SJSA1 (cell line): ENCODE measurements at places on chromosomes 7 and 10.

DNA sequence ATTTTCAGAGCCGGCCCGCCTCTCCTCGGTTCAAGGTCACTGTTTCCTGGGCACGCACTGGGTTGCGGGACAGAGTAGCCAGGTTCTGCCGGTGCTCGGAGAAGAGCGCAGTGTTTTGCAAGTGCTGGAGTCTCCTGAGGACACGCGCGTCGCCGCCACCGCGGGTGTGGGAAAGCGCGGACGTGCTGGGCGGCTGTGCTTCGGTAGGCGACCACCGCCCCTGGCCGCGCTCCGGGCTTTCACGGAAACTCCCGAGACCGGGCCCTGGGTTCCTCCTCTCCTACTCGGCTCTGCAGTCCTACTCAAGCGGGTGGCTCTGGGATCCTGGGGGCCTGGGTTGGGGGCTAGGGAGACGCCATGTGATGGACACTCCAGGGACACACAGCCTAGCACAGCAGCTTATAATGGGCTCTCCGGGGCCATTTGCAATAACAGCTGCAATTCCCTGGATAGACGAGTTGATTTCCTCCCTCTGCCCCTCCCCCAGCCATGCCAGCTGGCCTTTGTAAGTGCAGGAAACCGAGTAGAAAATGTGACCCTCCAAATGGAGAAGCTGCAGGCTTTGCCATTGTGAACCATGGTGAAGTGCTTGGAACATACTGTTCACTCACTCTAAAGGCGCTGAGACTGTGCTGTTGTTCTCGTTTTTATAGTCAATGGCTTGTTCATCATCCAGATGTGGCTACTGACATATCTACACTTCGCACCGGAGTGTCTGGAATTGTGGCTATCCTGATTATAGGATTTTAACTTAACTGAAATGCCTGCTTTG is 2.1 kb downstream of the FRAT1 start:
- no peak for DNase-seq

DNA sequence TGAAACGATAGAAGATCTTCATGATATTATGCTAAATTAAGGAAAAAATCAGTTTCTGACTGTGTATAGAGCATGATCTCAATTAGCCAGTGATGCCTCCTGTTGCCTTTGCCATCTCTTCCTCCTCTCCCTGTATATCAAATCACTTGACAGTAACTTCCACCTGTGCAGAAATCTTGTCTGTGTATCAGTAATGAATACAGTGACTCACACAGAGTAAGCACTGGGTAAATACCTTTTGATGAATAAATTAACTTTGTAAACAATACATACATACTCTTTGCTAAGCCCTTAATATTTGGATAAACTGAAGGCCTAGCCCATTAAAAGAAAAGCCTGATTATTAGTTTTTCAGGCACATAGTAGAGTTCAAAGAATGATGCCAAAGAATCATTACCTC is 610.6 kb upstream of the NRP1 start:
- DNase-seq: no peak

DNA sequence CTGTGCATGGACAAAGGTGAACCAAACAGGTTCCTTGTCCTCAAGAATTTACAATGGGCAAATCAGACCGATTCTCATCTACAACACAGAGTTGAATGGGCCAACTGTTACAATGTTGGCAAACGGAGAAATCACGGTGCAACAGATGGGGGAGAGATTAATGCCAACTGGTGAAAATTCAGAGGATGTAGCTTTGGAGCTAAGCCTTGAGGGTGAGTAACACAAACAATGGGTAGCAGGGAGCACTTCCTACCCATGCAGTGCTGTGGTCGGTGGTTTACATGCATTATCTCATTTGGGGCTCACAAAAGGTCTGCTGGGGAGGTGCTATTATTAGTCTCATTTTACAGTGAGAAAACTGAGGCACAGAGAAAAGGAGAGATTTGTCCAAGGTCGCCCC is 902 bp upstream of the NFE2L3 start:
- DNase-seq: no peak

DNA sequence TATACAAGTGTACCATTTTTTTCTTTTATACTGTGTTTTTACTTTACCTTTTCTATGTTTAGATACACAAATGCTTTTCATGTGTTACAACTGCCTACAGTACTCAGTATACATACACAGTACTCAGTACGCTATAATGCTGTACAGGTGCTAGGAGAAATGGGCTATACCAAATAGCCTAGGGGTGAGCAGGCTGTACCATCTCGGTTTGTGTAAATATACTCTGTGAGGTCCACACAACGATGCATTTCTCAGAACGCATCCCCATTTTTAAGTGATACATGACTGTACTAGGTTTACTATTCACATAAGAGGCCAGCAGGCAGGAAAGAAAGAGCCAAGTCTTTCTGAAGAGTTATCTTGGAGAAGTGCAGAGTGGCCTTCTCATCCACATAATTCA is 426.4 kb upstream of the MTPN start:
- DNase-seq: no peak

- no peak for DNase-seq
Measured at GRCh38 chr10:78620985-78621799, 447.6 kb upstream of the ZMIZ1 start.

DNA sequence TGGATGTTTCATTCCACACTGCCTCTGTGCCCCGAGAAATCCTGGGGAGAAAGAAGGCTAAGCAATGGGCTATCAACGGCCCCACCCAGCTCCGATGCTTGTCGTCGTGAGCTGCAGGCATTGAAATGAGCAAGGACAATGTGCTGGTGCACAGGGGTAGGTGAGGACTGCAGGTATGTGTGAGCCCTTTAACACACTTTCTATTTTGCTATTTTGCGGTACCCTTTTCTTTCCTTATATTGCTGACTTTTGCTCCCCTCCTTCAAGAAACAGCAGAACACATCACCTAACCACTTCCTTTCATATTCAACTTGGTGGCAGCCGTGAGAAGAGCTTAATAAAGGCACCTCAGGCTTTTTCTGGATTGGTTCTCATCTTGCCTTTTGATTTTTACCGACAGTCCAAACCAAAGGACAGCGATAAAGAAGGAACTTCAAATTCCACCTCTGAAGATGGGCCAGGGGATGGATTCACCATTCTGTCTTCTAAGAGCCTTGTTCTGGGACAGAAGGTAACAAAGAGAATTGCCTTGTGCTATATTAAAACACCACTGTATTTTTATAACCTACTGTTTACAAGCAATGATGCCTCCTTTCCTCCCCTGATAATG is 39.2 kb downstream of the AIFM2 start:
- no peak for DNase-seq

DNA sequence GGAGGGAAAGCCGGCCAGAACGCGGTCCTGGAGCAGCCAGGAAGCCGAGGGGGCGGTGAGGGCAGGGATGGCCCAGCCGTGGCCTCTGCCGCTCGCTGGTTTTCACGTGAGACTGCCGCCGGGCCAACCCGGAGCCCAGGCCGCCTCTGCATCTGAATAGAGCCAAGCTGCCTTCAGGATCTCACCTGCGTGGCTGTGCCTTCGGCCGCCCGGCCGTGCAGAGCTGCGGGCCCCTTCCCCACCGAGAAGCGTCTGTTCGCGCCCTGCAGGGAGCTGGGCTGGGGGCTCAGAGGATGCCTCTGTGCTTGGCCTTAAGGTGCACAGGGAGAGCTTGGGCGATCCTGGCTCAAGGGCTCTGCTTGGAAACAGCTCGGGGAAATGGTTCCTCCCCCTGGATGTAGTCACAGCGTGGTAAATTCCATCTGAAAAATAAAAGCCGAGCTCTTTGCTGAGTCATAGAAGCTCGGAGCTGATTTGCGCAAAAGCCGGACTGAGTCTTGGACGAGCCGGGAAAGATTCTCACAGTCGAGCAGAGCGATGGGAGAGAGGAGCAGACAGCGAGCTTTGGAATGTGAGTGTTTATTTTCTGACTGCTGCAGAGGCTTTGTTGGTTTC is at the start of gene JAKMIP3:
Gene JAKMIP3, plus strand, starts transcription at position 456 of the 615 bp plus-strand sequence. CDS start 38,863 bp downstream, outside the sequence.
- DNase-seq: peak; percentile 86

GRCh38 chr10:69797959-69798358 is 3.7 kb upstream of the COL13A1 start:
- DNase-seq: no peak

DNA sequence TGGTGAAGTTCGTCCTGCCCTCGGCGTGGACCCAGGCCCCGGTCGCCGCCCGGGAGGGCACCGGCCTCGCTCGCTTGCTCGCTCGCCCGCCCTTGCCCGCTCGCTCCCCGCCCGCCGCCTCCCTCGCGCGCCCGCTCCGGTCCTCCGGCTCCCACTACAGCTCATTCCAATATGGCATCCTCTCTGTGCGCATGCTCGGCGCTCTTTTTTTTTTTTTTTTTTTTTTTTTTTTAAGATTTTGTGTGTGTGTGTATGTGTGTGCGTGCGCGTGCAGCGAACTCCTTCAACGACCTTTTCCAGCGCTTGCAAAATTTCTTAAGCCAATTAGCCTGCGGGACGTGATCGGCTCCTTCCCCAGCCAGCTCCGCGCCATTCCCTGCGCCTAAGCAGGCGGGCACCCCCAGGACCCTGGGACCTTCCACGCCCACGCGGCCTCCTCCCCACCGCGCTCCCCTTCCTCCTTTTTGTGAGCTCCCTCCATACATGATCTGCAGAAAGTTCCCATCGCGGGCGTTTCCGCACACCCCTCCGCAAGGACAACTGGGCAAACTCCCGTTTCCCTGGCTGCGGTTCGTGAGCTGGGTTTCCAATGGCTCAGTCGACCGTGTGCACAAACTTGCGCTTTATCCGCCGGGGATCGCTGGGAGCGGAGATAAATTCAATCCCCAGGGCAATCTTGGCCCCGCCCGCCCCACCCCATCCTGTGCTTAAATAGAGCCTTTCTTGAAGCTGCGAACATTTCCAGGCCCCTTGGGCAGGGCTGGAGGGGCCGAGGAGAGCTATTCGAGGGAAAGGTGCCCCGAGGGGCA is at the start of gene SFMBT2:
Gene SFMBT2, minus strand, starts transcription at position 173 of the 809 bp plus-strand sequence. CDS start 29,136 bp downstream, outside the sequence.
- DNase-seq: peak; percentile 49

DNA sequence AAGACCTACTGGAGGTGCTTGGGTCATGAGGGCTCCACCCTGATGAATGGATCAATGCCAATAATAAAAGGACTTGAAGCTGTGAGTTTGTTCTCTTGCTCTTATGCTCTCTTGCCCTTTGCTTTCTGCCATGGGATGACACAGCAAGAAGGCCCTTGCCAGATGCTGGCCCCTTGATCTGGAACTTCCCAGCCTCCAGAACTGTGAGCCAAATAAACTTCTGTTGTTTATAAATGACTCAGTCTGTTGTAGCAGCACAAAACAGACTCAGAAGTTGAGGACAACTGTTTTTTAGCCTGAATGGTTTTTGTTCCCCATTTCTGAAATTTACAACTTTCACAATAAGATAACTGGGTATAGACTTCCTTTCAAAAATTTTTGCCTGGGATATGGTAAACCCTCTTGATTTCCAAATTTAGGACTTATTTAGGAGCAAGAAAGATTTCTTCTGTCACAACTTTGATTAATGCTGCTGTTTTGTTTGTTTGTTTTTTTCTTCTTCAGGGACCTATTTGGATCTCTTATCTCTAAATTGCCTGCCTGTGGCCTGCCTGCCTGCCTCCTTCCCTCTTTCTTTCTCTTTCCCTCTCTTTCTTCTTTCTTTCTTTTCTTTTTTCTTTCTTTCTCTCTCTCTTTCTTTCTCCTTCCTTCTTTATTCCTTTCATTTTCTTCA is 12.1 kb downstream of the ENTPD1 start:
- no peak for DNase-seq

DNA sequence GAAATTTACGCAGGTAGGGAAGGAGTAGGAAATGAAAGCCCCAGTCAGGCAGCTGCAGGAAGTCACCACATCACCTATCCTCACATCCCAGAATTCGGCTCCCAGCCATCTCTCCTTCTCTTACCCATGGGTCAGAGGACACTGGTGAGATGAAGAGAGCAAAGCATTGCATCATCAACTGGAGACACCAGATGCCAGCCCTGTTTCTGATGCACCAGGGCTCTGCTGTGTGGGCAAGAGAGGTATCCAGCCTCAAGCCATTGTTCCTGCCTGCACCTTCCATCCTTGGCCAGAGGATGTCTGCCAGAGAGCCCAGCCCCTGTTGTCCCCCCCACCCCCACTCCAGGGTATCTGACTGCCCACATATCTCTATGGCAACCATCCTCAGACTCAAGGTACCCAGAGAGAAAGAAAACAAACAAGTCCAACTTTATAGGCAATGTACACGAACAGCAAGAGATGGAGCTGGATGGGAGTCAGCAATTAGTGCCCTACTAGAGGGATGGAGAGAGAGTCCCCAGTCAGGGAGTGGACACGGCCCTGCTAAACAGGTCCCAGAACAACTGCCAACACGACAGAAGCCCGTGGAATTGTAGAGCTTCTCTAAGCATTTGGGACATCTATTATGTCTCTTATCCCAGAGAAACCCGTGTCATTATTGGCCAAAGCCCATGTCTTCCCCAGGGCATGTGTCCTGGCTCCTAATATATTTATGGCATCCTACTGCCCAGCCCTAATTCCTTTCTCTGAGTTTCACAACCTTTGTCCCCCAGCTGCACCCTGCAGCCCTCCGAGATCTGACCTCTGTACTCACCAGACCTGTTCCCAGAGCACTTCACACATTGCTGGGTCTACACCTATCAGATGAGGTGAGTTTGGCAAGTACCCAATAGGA is 2.8 kb downstream of the CAMK2G start:
- no peak for DNase-seq

- DNase-seq: no peak
Measured at GRCh38 chr10:104201636-104202035, 30.5 kb downstream of the CFAP43 start.

GRCh38 chr7:128961030-128961659 is 23.4 kb downstream of the IRF5 start:
- no peak for DNase-seq

- no peak for DNase-seq
Measured at GRCh38 chr10:59926086-59926485, 19.7 kb upstream of the CCDC6 start.

DNA sequence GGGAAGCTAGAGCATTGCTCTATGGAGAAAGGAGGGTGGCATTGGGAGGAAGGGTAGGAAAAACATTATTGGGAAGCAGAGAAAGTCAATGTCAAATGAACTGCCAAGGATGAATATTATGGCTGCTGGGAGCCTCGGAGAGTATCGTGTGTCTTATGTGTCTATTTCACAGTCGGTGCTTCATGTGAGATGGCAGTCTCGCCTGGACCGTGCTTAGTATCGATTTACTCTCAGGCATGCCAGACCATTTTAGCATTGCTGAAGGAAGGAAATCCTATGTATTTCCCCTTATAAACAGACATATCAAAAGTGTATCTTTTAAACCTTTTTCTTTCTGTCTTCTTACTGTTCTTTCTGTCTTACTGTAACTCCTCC is 612.6 kb downstream of the AUTS2 start:
- DNase-seq: no peak

DNA sequence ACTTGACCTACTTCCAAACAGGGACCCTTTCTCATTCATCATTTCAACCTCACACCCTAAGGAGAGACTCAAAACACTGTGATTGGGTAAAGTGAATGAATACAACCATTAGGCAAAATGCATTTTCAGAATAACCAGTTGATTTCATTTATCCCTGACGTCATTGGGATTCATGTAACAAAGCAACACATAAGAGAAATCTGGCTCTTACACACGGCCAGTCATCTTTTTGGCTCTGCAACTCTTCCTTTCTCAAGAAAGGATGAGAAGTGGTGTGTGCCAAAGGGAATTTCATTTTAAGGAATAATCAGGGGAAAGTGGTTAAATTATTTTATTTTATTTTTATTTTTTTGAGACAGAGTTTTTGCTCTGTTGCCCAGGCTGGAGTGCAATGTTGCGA is 83.1 kb downstream of the CPVL start:
- no peak for DNase-seq

GRCh38 chr10:12603766-12604470 is 254.6 kb downstream of the CAMK1D start:
- DNase-seq: no peak
